ENCODE measurements at places on chromosomes 11 and 22.

DNA sequence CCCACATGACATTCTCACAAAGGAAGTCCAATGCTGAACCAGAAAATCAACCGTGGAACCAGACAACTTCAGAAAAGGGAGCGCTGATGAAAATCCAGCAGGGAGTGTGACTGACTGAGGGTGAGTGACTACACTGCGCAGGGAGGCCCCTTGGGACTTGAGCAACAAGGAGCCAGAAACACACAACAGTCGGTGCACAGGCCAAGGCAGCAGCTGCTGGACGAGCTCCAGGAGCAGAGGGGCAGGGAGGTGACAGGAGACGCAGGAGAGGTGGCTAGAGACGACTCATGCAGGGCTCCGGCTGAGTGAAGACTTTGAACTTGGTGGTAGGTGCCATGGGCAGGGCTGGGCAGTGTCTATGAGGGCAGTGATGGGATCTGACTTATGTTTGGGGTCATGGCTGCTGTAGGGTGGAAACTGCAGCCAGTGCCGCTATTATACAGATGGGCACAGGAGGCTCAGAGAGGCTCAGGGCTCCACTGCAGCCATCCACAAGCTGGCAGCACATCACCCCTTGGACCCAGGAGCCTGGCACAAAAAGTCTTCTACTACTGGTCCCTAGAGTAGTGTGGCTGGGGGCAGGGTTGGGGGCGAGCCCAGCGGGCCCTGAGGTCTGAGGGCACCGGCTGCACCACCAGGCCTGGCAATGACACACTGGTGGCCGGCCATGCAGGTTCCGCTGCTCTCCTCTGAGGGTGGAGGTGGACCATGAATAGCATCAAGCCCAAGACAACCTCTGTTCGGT lies 10.3 kb upstream of the FADD start:
- no peak for DNase-seq

DNA sequence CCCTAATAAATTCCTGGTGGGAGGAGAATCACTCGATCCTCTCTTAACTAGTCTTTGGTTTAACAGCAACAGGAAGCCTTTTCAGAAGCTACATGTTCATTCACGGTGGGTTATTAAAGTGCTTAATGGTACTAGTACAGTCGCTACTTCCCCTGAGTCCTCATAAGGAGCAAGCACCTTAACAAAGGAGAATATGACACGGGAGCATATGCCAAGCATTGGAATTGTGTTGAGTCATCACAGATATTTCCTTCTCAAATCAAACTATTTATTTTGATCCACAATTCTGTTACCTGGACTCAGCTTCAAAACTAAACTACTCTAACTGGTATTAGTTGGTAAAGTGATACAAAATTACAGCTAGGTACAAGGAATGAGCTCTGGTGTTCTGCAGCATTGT lies 177.5 kb upstream of the CTSC start:
- no peak for DNase-seq

DNA sequence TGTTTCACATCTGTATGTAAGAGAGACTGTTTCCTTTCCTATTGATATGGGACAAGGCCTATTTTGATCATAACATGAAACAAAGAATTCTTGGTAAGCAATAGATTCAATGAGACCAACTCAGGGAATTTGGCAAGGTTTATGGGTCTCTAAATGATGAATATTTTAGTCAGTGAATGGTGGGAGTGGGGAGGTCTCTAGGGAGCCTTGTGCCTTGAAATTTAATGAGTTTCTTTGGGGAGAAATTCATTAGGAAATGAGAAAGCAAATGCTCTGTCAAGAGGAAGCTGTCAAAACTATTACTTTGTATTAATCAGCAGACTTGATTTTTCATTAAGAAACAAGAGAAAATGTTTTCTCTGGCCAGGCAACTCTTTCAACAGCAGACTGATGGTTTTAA lies 921.7 kb upstream of the API5 start:
- no peak for DNase-seq

GRCh38 chr22:20446383-20446970 lies 8.9 kb upstream of the SCARF2 start:
- no peak for DNase-seq

DNA sequence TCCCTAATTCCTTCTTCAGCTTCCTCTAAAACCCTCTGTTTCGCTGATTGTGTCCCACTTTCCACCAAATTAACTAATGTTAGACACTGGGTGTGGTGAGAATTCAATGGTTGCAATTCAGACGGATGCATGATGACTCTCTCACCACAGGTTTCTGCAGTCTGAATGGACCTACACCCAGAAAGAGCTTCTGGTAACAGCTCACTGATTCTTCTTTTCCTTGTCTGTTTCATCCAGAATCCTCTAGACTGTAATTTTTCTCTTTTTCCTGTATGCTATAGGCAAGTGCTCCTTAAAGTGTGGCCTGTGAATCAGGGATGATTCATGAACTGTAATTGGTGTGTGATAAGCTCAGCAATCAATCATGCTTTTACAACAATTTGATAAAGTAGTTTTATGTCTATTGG lies 18.1 kb downstream of the MMP10 start:
- no peak for DNase-seq

GRCh38 chr11:63532117-63532516 lies 4.5 kb upstream of the PLAAT4 start:
- no peak for DNase-seq
